Jurkat, Clone E6-1 (cell line): ENCODE measurements at places on chromosomes 5 and 9.

- DNase-seq, result no peak
Observed at GRCh38 chr9:124448019-124448418, 2.2 kb upstream of the ADGRD2 start.

- no peak for DNase-seq
Observed at GRCh38 chr9:126454215-126454614, 127.6 kb downstream of the MVB12B start.

GRCh38 chr5:133122711-133123110 lies 70.9 kb downstream of the HSPA4 start:
- DNase-seq, result no peak

DNA sequence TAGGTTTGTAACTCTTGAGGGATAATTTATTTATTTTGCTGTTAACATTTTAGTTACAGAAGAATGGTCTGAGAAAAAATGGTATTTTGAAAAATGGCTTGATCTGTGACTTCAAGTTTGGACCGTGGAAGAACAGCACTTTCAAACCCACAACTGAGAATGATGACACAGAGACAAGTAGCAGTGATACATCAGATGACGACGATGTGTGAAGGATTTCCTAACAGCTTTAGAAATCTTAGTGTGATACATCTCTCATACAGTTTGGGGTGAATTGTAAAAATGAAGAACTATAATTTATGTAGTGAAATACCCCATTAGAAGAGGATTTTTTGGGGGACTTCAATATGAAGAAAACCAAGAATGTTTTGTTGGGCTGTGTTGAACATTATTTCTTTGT lies 88.7 kb downstream of the GPBP1 start:
- DNase-seq, result no peak

DNA sequence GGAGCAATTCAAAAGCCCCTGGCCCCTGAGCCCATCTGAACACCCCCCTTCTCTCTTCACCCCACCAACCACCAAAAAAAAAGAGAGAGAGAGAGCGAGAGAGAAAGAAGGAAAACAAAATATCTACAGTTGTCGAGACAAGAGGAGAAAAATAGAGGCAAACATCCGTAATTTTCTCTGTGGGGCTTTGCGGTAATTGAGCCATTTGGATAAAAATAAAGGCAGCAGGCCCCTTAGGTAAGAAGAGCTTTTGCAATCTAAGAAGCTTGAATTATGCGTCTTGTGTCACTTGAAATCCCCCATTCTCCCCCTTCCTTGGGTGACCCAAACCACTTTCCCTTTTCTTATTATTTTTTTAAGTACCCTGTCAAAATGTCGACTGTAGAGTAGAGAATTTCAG lies 35.5 kb upstream of the FUBP3 start:
- DNase-seq, result no peak

DNA sequence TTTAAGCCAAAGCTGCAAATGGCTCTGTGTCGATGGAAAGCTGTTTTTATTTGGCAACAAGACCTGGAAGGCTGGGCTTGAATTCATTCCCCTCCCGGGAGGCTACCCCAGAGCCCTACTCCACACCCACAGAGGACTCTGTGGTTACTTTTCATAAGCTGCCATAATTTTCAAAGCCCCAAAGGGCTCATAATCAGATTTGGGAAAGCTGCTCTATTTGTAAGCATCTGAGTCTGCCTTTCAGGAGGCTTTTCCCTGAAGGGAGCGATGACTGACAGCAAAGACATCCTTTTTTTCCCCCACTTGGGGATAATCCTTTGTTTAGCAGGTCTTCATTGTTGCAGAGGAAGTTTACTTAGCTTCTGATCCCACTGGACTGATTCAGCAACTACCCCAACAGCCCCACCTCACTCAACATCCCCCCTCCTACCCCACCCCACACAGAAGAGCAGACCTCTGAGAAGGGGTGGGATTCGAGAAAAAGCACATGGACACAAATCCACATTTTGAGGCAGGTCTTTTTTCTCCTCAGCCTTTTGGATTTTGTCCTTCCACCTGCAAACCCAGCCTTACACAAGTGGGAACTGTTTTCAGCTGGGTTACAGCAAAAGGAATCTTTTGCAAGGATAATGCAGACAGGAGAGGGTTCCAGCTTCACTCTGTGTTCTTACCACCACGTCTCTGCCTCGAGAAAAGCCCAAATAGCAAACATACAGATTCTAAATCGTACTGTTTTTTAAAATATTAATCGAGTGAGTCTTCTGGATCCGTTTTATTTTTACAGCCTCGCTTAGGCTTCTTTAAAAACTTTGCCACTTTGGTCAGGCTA lies 244.4 kb upstream of the TUT7 start:
- DNase-seq, result no peak

DNA sequence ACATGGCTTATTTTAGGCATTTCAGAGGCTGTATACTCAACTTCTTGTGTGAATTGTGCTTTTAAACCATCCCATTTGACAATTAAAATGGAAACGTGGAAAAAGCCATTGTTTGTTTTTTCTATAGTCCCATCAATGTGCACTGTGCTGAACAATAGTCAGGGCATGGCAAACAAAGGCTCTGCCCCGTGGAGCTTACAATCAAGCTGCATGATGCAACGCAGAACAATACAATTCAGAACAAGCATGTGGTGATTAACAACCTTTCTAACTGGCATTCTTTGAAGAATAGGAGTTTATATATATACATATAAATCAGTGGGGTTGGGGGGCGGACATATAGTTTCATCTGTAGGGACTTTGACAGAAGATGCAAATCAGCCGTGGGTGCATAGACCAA lies 2125.4 kb upstream of the WWC1 start:
- no peak for DNase-seq

GRCh38 chr5:11904265-11904906 lies at the start of gene CTNND2:
Gene CTNND2 (minus strand): TSS chr5:11904446. CDS start chr5:11903853, 593 bp downstream.
- no peak for DNase-seq

GRCh38 chr5:124878583-124879342 lies 132.3 kb upstream of the ZNF608 start:
- DNase-seq, result no peak

DNA sequence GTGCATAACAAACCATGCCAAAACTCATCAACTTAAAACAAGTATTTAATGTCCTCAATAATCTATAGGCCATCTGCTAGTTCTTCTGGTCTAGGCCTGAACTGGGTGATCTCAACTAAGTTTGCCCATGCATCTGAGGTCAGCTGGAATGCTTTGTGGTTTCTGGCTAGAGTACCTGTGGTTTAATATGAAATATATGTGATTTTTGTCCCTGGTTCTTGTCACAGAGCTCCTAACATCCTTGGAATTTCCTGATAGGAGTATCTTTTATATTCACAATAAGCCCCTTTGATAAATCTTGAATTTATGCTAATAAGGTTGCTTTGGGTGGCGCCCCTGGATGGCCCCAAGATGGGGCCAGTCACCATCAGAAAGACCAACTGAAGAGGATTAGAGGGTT lies 535.9 kb downstream of the DNAH5 start:
- DNase-seq, result no peak

- no peak for DNase-seq
Observed at GRCh38 chr5:40906351-40906751, 2.9 kb upstream of the C7 start.

DNA sequence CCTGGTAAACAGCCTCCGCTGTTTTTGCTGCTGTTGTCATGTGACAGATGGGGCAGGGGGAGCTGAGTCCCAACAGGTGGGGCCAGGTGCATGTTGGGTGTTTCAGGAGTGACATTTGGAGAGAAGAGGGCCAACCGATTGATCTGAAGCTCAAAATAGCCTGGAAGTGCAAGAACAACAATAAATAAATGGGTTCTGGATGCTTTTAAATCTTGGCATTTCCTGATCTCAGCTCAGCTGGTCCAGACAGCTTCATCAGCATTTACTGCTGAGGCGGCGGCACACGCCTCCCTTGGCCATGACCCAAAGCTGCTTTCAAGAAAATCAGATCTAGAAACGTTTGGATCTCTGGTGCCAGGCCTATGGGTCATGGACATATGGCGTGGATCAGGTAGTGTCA lies 70.5 kb downstream of the PPARGC1B start:
- no peak for DNase-seq

DNA sequence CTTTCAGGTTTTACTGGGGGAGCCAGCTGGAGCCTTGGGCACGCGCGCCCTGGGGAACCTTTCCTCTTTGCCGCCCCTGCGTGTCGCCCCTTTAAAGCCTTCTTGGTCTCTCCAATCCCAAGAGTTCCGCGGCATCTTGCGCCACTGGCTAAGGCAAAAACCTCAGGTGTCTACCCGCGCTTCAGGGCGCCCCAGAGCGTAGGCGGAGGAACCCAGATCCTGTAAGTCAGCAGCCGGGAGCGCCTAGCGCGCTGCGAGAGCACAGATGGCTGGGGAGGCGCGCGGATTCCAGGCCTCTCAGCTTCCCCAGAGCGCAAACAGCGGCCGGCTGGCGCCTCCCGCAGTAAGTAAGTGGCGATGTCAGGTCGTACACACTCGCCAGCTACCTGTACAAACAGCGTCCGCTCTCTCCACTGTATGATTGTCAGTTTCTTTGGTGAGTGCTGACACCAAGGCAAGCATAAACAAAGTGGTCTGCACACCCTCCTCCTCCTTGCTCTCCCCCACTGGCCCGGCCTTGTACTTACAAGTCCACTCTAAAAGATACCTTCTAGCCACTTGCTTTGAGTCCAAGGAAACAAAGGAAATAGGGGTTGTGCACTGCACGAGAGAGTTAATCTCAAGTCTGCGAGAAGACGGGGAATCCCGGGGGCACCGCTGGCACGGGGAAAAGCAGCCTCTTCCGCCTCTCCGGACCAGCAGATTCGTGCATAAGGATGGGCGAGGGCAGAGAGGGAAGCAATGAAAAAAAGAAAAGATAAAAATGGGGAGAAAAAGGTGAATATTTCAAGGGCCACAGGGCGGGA lies 2.9 kb downstream of the HTR1A start:
- DNase-seq, result no peak

- DNase-seq, result peak; percentile 30
Observed at GRCh38 chr9:131773911-131774379, 34.1 kb upstream of the RAPGEF1 start.

GRCh38 chr5:170427672-170428236 lies 38.6 kb upstream of the KCNMB1 start:
- peak; percentile 54 for DNase-seq

- DNase-seq, result no peak
Observed at GRCh38 chr5:14810282-14810681, 61.3 kb downstream of the ANKH start.

- no peak for DNase-seq
Observed at GRCh38 chr9:89453452-89453851, 44.5 kb downstream of the SEMA4D start.

DNA sequence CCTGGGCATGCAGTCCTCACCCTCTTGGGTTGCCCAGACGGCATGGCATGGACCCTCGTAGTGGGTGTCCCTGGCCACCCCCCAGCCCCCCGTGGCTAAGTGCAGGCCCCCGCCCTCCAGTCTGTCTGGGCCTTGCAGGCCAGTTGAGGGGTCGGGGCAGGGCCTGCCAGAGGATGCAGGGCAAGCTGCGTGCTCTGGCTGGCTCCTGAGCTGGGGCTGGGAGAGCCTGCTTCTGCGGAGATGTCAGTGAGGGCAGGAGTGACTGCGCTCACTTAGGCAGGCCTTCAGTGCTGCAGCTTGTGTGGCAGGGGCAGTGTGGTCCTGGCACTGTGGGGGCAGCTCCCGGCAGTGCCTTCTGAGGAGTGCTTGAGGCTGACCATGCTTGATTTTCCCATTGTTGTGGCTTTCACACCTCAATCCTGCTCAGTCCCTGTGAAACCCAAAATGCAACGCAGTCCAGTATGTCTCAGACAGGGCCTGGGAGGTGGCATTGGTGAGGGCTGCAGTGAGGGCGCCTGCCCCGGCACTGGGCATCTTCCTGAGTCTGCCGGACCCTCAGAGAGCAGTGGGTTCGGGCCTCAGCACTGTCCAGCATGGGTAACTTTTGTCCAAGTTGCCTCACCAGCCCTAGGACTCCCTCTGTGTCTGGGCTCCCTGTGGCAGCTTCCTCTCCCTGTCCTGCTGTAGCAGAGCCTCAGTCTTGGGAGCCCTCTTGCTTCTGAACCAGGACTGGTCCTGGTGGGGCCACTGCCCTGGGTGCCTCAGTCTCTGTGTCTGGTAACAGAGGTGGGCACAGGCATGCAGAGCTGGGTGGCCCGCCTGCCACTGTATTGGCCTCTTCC lies 93.0 kb downstream of the PHF2 start:
- no peak for DNase-seq

DNA sequence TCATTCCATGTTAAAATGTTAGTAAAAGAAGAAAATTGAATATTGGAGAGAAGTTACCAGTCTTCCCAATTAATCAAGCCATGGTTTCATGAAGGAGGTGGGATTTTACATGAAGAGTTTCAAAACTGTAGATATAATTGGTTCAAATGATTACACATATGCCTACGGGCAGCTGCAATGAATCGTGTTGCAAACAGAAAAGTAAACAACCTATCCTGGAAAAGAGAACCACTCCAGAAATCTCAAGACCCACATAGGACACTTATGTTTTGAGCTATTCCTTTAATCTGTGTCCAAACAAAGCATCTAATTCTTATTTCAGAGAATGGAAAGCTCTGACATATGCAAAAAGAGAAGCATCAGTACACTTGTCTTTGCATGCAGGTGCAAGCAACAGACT lies 340.2 kb downstream of the NDUFS4 start:
- DNase-seq, result no peak

- DNase-seq, result no peak
Observed at GRCh38 chr5:158017469-158017868, 158.5 kb upstream of the CLINT1 start.

DNA sequence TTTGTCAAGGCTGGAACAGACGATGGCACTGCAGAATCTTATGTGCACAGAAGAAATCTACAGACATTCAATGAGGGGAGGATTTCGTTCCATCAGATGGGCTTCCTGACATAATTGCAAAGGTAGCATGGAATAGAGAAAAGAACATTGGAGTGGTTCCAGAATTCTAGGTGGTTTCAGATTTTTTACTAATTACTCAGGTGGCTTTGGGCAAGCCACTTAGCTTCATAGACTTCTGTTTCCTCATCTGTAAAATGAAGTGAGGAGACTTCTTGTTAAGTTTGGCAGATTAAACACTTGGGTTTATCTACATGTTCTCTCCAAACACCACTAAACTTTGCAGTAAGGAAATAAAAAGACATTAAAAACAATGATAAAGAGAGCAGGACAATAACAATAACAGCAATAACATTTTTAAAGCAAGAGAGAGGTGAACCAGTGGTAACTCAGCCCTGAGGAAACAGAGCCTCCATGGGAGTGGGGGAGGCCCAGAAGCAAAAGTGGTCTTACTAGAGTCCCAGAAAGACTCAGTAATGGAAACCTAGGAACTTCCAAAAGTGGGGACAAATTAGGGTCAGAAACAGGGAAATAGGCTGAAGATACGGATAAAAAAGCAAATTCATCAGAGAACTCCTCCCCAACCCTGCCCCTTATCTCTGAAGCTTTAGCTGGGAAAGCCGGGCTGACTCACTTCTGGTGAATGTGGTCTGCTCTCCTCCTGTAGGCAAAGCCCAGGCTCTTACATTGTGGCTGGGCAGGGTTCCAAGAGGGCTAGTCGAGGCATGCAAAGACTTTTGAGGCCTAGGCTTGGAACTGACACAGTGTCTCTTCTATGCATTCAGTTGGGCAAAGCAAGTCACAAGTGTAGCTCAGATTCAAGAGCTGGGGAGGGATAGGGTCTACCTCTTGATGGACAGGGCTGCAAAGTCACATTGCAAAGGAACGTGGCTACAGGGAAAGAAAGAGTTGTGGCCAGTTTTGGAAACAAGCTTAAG lies 11.8 kb upstream of the ACTBL2 start:
- DNase-seq, result peak; percentile 79
